Right forelimb (tissue), 1 donor: ENCODE measurements at places on chromosomes 5 and 9.
A peak's percentile ranks its signal among the peaks of the same experiment; 100 is the strongest.

DNA sequence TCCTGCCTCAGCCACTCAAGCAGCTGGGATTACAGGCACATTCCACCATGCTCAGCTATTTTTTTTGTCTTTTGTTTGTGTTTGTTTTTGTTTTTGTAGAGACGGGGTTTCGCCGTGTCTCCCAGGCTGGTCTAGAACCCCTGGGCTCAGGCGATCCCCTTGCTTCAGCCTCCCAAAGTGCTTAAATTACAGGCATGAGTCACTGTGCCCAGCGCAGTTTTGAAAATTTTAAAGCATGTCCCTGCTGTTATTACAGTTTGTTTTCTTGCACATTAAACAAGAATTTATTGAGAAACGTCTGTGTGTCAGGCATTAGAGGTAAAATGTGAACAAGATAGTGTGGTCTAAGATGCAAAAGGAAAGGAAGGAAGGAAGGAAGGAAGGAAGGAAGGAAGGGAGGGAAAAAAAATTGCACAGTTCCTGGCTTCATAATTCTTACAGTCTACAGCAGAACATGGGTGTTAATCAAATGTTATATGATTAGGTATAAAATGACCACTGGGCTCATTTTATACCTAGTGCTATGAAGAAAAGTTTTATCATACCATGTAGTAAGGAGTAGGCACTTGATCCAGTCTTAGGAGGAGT is 205.4 kb downstream of the SNX18 start:
- no peak for DNase-seq

- DNase-seq = no peak
Measured at GRCh38 chr9:116643691-116644090, 43.4 kb upstream of the TRIM32 start.

GRCh38 chr9:21210311-21210710 is 3.4 kb upstream of the IFNA10 start:
- DNase-seq = no peak

GRCh38 chr5:59597690-59598546 is 295.6 kb downstream of the PDE4D start:
- DNase-seq = no peak

- no peak for DNase-seq
Measured at GRCh38 chr5:1411099-1411498, 34.1 kb downstream of the SLC6A3 start.

DNA sequence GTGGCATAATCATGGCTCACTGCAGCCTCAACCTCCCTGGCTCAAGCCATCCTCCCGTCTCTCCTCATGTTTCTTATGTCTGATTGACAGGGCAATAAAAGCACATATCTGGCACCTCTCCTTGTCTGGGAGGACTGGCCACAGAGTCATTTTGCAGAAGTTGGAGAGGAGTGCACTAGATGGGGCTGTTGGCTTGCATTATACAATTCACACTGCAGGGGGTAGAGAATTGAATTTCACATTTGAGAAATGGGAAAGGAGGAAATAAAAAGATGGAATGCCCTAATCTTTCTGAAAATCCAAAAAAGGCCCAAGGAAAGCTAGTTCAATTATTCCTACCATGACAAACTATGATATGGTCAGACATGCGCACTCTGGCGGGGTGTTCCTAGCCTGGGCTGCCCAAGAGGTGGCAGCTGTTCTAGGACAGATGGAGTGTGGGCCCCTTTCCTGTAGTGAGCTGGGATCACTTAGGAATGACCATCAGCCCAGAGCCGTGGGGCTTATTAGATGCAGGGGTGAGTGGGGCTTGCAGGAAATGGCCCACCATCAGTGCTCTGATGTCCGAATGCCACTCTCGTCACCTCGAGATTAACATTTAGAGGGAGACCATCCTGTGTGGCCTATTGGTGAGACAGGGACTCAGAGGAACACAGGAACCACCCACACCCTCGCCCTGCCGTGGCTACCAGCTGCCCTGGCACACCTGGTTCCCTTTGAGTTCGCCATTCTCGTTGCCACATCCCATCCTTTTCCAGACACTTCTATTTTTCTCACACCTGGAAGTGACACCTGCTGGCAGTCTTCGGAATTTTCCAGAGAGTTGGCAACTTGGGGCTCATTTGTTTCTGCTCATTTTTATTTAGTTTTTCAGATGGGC is 21.8 kb upstream of the ANKRD18A start:
- DNase-seq = no peak

- DNase-seq = no peak
Measured at GRCh38 chr5:57346328-57346727, 136.3 kb downstream of the ACTBL2 start.

GRCh38 chr5:6592601-6593000 is 40.2 kb downstream of the NSUN2 start:
- no peak for DNase-seq

- DNase-seq = peak; percentile 52
Measured at GRCh38 chr5:152246401-152246800, 158.7 kb downstream of the NMUR2 start.

DNA sequence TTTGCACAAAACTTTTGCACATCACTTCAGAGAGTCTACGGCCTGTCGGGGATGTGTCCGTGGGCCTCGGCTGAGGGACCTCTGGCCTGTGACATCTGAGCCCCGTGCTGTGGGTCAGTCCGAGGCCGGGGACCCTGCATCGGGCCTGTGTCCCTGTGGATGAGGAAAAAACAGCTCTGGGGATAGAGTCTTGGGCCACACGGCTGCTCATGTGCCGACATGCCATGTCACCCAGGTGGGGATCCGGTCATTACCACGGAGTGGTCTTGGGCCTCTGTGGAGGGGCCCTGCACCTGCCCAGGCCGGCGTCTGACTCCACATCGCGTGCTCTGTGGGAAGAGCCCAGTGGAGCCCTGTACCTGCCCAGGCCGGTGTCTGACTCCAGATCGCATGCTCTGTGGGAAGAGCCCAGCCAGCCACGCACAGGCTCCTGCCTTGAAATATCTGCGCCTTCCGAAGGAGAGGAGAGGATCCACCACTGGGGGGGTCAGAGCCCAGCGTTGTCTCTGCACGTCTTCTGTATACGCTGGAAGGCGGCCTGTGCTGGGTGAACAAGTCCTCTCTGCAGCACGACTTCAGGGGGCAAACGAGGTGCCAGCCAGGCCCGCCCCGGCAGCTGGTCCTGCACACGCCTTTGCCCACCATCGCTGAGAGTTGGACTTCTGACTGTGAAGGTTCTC is 27.5 kb upstream of the IRX4 start:
- peak; percentile 25 for DNase-seq

GRCh38 chr5:40834391-40834848 is 602 bp downstream of the RPL37 start:
- DNase-seq = no peak

DNA sequence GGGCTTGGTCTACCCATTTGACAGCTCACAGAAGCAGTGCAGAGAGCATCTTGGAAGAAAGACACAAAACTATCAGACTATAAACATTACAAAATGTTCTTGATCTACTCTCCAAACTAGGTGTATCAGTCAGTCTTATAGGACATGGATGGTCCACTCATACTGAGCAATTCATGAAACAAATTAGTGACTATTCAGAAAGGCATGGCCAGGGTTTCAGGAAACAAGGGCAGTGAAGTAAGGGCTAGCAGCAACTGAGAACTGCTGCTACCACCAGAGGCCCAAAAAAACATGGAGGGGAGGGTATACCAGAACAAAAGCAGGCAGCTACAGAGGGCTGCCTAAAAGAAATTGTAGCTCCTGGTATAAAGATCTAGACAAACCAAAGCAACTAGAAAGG is 287.0 kb downstream of the PIK3R1 start:
- no peak for DNase-seq

- DNase-seq = no peak
Measured at GRCh38 chr9:2798423-2798822, 45.5 kb downstream of the PUM3 start.

GRCh38 chr9:98374385-98375051 is 119.1 kb upstream of the TBC1D2 start:
- DNase-seq = peak; percentile 29

DNA sequence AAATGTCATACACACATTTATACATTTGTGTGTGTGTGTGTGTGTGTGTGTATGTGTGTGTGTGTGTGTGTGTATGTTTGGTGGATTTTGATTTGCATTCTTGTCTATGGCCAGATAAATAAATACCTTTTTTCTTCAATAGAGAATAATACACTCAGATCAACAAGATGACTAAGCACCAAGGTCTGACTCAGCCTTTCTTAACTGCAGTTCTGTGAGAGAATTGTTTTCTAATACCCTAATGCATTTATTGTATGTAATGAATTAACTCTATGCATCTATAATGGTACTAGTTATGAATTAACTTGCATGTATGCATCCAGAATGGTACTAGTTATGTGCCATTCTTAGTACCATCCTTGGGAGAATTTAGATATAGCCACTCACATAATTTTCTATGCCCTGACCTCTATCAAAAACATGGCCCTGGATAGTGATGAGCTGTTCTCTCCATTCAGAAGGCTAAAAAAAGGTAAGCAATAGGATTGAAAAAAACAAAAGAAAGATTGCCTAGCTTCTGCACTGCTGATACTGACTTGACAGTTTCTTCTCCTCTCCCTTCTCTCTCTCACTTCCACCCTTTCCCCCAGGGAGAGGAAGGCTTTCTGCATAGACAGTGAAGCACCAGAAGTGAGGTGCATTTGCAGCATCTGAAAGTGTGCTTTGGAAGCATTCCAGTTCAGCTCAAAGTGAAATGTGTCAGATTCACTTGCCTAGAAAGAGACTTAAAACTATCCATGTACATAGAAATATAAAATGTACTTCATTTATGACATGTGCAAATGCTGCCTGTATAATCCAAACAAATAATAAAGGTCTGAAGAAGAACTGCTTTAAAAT is 55.1 kb upstream of the CCDC112 start:
- DNase-seq = no peak

GRCh38 chr9:20980832-20981455 is 50.5 kb downstream of the HACD4 start:
- DNase-seq = no peak

GRCh38 chr9:95506428-95506677 is 10.4 kb downstream of the PTCH1 start:
- DNase-seq = peak; percentile 72

DNA sequence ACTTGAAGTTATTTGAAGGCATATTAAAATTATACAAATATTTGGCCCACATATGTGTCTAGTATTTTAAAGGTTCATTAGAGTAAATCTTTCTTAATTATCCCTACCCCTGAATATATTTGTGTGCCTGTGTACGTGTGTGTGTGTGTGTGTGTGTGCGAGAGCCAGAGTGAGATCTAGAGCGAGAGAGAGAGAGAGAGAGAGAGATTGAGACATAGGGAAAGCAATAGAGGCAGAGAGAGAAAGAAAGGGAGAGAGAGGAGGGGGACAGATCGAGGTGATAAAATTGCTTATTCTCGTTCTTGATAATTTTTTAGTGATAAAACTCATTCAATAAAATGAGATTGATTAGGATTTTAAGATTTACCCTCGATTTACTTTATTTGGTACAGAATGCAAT is 47.4 kb downstream of the ADAMTS19 start:
- DNase-seq = no peak

DNA sequence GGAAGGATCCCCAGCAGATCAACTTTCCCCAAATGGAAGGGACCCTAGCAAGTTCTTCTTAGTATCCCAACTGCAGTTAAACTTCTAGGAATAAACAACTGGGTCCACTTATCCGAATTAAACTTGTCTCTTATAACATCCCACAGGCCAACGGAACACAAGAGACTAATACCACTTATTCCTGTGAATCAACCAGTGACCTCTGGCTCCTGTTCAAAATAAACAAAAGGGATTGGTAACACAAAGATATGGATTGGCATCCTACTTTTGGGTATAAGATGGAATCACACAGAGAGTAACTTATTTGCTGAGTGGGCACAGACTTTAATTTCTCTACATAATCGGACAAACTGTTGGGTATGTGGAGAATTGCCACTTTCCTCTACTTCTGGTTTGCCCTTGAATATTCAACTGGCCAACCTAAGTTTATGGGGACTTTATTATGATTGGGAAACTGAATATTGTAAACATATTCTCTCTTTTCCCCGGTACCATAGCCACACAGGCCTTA is 12.4 kb upstream of the PAIP1 start:
- DNase-seq = no peak

GRCh38 chr5:132639706-132640130 is 18.3 kb upstream of the IL13 start:
- no peak for DNase-seq

- DNase-seq = no peak
Measured at GRCh38 chr5:114308508-114308907, 53.4 kb upstream of the KCNN2 start.

DNA sequence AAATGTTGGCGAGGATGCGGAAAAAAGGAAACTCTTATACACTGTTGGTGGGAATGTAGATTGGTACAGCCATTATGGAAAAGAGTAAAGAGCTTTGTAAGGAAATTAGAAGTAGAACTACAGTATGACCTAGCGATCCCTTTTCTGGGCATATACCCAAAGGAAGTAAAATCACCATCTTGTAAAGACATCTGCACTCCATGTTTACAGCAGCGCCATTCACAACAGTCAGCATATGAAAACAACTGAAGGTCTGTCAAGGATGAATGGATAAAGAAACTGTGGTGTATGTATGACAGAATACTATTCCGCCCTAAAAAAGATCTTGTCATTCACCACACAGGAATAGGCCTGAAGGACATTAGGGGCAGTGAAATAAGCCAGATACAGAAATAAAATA is 27.7 kb upstream of the SLC25A51 start:
- no peak for DNase-seq

- no peak for DNase-seq
Measured at GRCh38 chr5:67142816-67143215, 53.8 kb downstream of the CD180 start.

DNA sequence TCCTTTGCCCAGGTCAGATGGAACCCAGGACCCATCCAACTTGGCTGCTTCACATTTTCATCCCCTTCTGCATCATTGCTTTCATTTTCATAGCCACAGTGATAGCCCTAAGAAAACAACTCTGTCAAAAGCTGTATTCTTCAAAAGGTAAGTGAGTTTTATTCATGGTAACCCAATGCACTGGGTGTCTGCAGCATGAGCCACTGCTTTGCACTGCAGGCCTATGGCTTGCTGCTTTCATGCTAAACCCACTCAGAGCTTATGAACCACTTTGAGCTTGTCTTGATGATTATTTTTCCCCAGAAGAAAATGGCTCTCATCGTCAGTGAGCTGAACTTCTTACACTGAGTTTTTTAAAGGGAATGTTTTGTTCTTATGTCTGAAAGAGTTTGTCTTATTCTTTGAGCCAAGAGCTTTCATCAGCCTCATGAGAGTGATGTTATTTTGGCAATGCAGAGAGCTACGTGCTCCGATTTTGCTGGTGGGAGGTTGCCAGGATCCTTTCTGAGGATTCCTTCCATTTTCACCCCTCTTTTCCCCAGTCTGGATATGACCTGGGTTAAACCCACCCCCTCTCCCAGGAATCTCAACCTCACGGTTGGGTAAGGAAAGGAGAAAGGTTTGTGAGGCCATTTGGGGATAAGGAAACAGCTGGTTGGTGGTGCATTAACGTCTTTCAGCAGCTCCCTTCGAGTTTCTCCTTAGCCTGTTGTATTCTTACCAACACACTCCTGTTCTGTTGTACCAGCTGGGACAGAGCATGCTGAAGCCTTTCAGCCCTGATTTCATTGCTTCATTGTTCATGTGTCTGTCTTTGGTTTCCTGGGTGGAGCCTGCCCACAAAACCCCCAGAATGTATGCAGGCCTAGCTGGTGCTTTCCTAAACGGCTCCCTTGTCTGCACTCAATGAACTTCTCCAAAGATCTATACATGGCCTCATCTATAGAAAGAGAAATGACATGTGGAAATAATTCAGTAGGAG is 47.6 kb downstream of the PDCD1LG2 start:
- DNase-seq = no peak
